ENCODE measurements at places on chromosomes 5 and 9.

- no peak for DNase-seq
Observed at GRCh38 chr9:69145144-69145715, 28.8 kb upstream of the TJP2 start.

GRCh38 chr9:16003785-16004184 is 450.9 kb downstream of the CCDC171 start:
- DNase-seq, result no peak

- no peak for DNase-seq
Observed at GRCh38 chr5:53739111-53739510, 178.7 kb downstream of the NDUFS4 start.

DNA sequence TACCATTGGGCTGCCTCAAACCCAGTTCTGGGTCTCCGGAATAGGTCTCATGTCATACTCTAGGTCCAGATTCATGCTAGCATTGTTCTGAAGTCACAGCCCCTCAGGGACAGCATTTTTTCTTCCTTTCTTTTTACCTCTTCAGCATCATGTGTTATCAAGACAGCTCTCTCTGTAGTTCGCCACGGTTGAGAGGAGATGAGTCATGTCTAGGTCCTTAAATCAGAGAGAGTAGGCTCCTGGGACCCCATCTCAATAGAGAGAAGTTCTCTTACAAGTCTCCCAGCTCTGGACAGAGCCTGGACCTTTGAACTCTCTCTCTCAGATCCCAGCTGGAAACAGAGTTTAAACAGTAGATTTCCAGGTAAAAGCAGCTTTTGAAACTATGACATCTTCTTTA is 332.4 kb upstream of the CD180 start:
- DNase-seq, result no peak

- no peak for DNase-seq
Observed at GRCh38 chr9:136264441-136265405, 19.1 kb upstream of the QSOX2 start.

GRCh38 chr5:32850817-32851496 is 139.8 kb downstream of the NPR3 start:
- DNase-seq, result no peak

- peak; percentile 20 for DNase-seq
Observed at GRCh38 chr9:109817846-109818472, 38.0 kb downstream of the PALM2AKAP2 start.

DNA sequence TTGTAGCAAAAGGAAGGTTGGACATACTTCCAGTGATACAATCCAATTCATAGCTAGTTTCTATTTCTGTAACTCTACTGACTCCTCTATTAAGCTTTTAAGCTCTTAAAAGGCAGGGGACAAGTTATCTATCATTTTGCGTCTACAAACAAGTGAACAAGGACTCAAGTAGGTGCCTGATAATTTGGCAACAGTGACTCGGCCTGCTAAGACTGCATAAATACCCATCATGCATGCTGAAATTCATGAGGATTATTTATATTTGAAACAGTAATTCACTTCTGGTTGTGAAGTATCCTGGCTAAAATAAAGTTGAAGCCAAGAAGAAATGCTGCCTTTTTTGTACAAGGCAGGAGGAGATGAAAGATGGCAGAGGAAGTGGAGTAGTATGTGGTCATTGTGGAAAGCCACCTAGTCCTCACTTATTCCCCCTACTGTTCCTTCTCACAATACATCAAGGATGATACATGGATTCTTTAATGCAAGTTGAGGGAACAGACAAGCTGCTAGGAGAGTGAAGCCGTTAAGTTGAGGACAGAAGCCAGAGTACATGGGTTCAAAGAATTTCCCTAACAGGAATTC is 74.0 kb downstream of the MRPS27 start:
- no peak for DNase-seq

All from CD4-positive, alpha-beta T cell treated with Interleukin-12 subunit alpha and Interleukin-12 subunit beta, for 1 hour (primary cell).